ENCODE measurements at places on chromosomes 5 and 9.

- no peak for DNase-seq
These were observed 252.1 kb downstream of the SMARCA2 start for GRCh38 chr9:2267181-2267745.

- no peak for DNase-seq
These were observed 5.5 kb upstream of the STOML2 start for GRCh38 chr9:35108461-35108860.

GRCh38 chr5:176188085-176188484, 50.1 kb upstream of the SIMC1 start:
- DNase-seq = no peak

GRCh38 chr5:160466889-160467554, 45.4 kb downstream of the PTTG1 start:
- no peak for DNase-seq

DNA sequence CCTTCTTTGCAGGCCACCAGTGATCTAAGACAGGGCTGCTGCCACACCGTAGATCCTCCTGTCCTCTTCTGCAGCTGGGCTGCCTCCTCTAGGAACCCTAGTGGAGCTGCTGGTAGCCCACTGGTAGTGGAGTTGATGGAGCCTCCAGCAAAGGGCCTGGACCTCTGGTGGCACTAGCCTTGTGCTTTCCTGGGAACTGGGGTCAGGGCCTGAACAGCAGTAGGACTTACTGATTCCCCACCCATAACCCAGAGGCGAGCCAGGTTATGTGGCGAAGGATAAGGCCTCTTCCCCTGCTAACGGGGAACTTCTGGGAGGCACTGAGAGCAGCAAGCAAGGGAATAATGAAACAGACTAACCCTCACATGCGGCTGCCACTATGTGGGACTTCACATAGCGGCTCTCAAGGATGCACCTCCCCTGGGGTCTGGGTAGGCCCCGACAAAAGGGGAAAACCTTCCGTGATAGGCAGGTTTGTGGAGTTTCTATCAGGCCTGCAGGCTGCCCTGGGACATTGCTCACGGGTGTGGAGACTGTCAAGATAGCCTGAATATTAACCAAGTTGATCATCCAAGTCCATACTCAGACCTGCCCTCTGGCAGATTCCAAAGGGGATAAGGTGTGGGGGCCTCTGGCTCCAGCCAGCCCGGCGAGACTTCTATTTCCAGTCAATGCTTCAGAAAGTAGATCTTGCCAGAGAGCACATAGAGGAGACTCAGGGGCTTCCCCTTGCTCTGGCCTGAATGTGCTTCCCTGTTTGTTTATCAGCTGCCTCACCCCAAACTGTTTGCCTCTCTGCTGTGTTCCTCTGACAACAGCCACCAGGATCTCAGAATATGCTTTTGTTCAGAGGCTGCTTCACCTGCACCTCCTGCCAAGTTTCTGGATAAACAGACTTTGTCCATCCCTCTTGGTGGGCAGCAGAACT, 7.4 kb downstream of the SLC22A4 start:
- no peak for DNase-seq

DNA sequence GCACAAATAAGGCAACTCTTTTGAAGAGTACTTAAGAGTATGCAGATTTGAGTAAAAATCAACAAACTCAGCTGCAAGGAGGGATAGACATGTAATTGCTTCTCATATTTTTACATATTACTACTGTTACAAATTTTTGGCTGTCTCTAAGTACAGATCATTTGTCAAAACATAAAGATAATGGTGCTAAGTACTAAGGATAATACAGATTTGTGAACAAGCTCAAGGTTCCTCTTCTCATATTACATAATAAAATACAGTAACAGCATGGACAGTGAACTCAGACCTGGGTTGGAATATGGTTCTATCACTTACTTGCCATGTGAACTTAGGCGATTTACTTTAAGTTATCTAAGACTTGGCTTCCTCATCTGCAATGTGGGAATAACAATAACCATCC, 168.0 kb downstream of the AP3B1 start:
- no peak for DNase-seq

DNA sequence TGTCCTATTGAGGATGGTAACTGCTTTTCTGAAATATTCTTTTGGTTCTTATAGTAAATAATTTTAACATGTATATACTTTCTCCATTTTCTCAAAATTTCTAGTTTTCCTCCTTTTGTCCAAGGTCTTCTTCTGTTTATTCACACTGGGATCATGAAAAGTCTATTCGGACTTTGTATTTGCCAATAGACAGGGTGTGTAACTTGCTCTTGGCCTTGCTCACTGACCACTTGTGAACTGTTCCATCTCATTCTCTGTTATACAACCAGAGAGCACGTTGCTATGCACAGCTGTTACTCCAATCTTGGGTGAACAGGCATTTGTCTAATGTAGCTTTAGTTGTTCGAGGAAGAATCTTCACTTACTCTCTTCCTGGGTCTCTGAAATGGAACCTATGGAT, 388.9 kb downstream of the SH3GL2 start:
- DNase-seq = no peak

DNA sequence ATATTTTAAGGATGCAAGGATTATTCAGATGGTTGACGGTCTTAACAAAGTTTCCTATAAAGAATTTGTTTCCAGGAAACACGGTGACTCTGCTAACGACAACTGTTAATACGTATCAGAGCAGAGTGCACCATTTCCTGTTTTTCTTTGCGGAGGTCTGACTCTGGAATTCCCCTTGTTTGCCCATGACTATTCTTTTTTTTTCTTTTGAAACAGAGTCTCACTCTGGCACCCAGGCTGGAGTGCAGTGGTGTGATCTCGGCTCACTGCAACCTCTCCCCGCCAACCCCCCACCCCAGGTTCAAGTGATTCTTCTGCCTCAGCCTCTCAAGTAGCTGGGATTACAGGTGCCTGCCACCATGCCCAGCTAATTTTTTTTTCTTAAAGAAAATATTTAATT, 115.9 kb downstream of the CDC42SE2 start:
- DNase-seq = no peak

DNA sequence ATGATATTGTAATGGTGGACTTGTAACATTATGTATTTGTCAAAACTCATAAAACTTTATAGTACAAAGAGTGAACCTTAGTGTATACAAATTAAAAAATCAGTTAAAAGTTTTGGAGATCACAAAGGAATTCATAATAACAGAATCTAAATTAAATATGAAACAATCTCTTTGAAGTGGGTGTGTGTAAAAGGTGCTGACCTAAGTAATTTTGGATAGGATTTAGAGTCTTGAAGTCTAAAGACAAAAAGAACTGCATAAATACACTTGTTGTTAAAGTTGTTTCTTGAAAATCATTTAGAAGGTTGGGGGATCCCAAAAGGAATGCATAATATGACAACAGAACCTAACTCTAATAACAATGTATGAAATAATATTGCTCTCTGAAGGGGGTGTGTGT, 295.5 kb downstream of the PRR16 start:
- no peak for DNase-seq

- no peak for DNase-seq
These were observed 44.0 kb downstream of the GALNT10 start for GRCh38 chr5:154234551-154234950.

GRCh38 chr9:122463828-122464632, 13.7 kb downstream of the OR1J1 start:
- no peak for DNase-seq

DNA sequence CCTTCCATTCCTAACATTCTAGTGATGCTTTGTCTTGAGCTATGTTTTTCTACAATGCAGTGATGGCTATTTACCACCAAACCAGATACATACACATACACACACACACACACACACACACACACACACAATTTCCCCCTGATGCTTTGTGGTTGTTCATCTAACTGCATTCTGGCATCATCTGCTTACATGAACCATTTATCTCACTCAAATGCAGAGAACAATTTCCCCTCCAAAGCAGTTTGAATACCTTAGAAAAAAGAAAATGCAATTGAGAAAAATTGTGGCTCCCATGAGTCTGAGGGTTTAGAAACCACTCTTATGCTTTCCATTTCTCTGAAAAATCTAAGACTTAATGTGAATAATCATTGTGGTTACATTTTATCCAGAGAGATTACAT, 1024.8 kb downstream of the TLE4 start:
- DNase-seq = no peak

DNA sequence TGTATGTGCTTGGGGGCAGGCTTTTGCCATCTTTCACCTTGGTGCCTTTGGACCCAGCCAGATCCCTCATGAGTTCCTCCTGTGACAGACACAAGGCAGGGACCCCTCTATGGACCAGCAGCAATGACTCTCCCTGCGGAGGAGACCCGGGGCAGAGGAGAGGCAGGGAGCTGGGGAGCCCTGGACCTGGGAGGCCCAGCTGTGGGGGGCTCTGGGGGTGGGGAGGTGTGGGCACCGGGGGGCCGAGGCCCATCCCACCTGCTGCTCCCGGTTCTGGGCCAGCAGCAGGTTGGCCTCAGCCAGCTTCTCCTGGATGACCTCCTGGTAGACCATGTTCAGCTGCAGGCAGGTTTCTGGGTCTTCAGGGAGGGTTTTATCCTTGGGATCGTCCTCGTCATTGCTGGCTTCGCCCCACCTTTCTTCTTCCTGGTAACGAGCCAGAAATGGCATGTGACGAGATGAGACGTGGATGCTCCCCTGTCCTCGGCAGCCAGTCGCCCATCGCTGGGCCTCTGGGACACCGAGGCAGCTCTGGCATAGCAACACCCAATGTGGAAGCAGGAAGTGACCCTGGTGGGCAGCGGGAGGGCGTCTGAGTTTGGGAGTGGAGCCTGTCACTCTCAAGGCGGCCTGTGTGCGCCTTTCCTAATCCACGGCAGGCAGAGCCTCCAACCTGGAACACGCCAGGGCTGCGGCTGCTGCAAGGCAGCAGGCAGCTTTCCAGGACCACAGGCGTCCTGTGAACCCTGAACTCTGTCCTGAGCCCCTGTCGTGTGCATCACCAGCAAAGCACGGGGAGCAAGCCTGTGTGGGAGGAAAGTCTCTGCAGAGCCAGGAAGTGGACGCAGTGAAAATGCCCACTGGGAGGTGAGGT, 4.4 kb downstream of the SNAPC4 start:
- no peak for DNase-seq

GRCh38 chr5:56480705-56481427, 247.7 kb upstream of the ANKRD55 start:
- DNase-seq = no peak

DNA sequence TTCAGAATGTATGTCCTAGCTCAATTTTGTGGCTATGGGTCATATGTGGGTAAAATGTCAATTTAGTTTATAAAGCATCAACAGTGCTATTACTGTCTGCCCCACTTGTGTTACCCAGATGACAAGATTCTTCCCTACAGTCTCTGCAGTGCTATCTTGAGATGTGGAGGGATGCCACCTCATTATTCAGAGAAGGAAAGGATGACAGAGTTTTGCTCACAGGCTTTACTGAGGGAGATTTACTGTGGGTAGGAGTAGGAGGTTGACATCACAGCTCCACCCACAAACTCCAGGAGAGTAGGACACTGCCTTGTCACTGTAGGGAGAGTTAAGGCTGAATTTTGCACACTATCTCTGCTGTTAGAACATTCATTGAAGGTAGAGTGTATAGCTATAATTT, 359.3 kb downstream of the HTR1A start:
- no peak for DNase-seq

- no peak for DNase-seq
These were observed 143.7 kb downstream of the TRIO start for GRCh38 chr5:14286574-14287421.

GRCh38 chr5:63928451-63928850, 33.8 kb downstream of the HTR1A start:
- no peak for DNase-seq

DNA sequence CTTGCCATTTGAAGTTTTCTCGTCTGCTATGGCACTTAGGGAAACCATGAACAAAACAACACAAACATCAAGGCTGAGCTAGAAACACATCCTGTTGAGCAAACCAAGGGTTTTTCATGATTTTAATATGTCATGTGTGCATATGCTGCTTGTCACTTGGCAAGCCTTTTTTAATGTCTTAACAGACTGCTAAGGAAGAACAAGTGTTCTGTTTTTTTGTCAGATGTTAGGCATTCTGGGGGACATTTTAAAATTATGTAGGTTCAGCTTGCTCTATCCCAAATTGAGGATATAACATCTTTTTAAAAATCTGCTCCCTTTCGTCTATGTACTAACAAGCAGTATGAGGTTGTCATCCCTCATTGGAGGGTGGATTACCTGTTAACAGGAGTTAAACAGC, 150.3 kb downstream of the HTR1A start:
- DNase-seq = no peak

GRCh38 chr5:29162297-29162696, 2031.2 kb upstream of the CDH6 start:
- DNase-seq = no peak

- DNase-seq = no peak
These were observed 54.1 kb downstream of the ZNF608 start for GRCh38 chr5:124692324-124692723.

DNA sequence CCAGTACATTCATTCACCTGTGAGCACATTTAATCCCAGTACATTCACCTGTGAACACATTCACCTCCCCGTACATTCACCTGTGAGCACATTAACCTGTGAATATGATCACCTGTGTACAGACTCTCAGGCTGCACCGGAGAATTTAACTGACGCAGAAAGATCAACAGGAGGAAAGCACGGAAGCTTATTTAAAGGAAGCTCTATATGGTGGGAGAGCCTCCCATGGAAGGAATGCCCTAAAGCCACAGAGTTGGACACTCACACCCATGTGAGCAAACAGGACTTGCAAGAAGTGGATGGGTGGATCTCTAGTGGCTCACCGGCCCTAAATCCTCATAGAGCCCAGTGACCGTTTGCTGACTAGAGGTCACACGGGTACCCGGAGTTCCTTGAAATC, 38.2 kb downstream of the TRIP13 start:
- no peak for DNase-seq

- no peak for DNase-seq
These were observed 8.9 kb downstream of the WDR5 start for GRCh38 chr9:134144801-134145200.

GRCh38 chr9:125434986-125435775, 173.6 kb downstream of the GAPVD1 start:
- no peak for DNase-seq

- DNase-seq = no peak
These were observed 201.3 kb downstream of the FANCC start for GRCh38 chr9:95116002-95116807.

DNA sequence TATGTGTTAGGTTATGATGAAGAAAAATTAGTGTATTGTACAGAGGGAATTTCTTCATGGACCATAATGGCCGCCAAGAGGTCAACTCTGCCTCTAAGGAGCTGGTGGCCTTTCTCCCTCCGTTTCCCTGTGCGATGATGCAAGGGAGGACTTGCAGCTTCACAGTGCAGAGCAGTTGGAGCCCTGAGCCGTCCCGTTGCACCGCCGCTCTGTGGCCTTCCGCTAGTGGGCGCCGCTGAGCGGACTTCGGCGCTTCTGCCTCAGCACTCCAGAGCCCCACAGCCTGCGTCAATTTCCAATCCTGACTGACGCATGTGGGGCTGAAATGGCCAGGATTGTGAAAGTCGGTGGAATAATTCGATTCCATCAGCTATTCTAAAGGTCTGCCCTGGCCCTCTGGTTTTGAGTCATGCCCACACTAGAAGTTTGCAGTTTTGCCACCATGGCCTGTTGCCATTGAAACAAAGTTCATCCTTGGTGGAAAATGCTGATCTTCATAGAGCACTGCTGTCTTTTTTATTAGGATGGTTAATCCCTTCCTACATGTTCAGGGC, 22.7 kb upstream of the LECT2 start:
- no peak for DNase-seq

- DNase-seq = no peak
These were observed 23.2 kb downstream of the EGR1 start for GRCh38 chr5:138488481-138488945.

- DNase-seq = no peak
These were observed 25.2 kb downstream of the TGFBR1 start for GRCh38 chr9:99130069-99130468.

- no peak for DNase-seq
These were observed 119.6 kb upstream of the NFIB start for GRCh38 chr9:14433351-14434157.

Measured in cortex of kidney (tissue), 1 donor.